Ovary (tissue), 10 donors: ENCODE measurements at places on chromosomes 6 and 20. TPM values are rescaled to one million over a fixed set of nuclear protein-coding genes. Genes with fewer than 3 reads are reported as not detected.
A peak's percentile ranks its signal among the peaks of the same experiment; 100 is the strongest.

Gene TPD52L1
- total RNA-seq = 31.6 TPM

Gene XKR7
- total RNA-seq = not detected

Gene SLC25A27
- total RNA-seq = 23.2 TPM

Gene LCA5
- total RNA-seq = 9.9 TPM

Gene KIFC1
- 2.2 TPM for total RNA-seq

DNA sequence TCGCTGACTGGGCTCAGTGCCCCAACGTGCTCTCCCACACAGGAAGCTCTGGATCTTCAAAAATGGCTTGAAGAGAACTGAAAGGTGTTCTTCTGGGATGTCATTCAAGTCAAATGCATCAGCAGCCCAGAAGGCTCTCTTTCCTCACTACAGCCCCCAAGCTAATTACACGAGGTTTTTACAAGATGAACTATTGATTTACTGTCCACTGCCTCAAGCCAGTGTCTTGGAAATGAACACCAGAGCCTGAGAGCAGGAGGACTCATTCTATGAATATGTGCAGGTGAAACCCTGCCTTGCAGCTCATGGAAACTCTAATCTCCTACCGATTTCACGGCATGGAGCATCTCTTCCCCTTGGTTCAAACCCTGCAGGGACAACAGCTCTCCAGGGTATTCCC is 98.9 kb upstream of the CST7 start:
- no peaks in the 10 kb centered on the region for H3K36me3 ChIP-seq
- H3K4me1 ChIP-seq = no peaks in the 10 kb centered on the region
- no peak overlapping the region for H3K4me3 ChIP-seq
- H3K27me3 ChIP-seq = no peaks in the 10 kb centered on the region

DNA sequence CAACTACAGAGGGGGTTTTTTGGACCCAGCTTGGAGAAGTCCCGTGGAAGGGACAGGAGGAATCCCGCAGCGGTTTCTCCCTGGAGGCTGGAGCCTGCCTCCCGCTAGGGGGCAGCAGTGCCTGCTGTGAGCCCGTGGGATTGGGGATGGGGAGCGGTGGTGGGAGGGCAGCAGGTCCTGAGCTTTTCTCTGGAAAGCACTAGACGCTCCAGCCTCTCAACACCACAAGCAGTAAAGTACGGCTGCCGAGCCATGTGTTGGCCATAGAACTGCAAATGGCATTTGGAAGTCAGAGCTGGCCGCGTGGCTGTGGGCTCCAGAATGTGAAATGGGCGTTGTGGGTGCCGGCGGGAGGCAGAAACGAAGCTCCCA is 47.8 kb downstream of the GMPR start:
- no peaks in the 10 kb centered on the region for H3K36me3 ChIP-seq
- DNase-seq = no peak
- no peaks in the 10 kb centered on the region for H3K27me3 ChIP-seq
- H3K27ac ChIP-seq = no peak overlapping the region
- H3K4me1 ChIP-seq = no peaks in the 10 kb centered on the region

Gene PXDC1
- 25.9 TPM for total RNA-seq

DNA sequence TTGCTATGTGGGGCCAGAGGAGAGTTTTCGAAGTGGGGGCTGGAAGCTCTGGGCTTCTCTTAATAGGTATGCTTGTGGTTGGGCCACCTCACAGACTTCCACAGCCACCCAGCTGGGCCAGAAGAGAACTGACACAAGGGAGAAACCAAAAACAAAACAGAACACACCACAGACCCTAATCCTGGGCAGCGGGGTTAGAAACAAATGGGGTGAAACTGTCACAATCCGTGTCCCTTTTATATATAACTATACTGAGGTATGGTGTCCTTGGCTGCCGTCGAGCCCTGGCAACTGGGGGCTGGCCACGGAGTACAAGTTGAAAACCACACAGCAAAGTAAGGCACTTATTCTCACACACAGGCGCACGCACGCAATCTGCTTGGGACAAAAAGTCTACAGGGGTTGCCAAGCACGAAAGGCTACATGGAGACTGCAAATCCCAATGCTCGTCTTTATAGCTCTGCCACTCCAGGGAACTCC is 78.3 kb downstream of the TRAM2 start:
- no peak overlapping the region for H3K27ac ChIP-seq
- no peak for DNase-seq
- H3K4me3 ChIP-seq = no peak overlapping the region
- no peaks in the 10 kb centered on the region for H3K27me3 ChIP-seq
- H3K4me1 ChIP-seq = peaks cover 3% of the 10 kb centered on the region

GRCh38 chr6:111658462-111659154 is 52.9 kb upstream of the TRAF3IP2 start:
- H3K27me3 ChIP-seq = no peaks in the 10 kb centered on the region
- no peak for DNase-seq
- no peak overlapping the region for H3K27ac ChIP-seq
- no peak overlapping the region for H3K4me3 ChIP-seq

GRCh38 chr6:144931172-144932035 is 646.3 kb downstream of the UTRN start:
- H3K27me3 ChIP-seq = no peaks in the 10 kb centered on the region
- no peaks in the 10 kb centered on the region for H3K36me3 ChIP-seq
- H3K27ac ChIP-seq = no peak overlapping the region
- no peak overlapping the region for H3K4me3 ChIP-seq
- no peak for DNase-seq

DNA sequence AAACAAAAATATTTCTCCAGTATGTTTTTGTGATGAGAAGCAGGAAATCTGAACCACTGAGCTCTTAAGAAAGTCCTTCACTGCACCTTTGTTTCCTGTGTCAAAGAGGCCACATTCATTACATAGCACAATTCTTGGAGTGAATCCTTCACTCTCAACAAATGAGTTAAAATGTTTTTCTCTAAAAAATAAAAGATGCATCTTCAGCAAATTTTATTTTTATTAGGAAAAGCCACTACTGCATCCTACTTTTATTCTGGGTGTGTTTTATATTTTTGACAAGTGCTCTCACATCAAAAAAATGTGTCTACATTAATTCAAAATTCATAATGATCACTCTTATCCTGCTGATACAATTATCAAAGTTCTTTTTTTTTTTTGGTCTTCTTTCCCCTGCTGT is 76.3 kb downstream of the PLCB4 start:
- H3K36me3 ChIP-seq = no peaks in the 10 kb centered on the region
- H3K4me3 ChIP-seq = no peak overlapping the region
- no peaks in the 10 kb centered on the region for H3K27me3 ChIP-seq
- DNase-seq = no peak

- no peaks in the 10 kb centered on the region for H3K36me3 ChIP-seq
- no peaks in the 10 kb centered on the region for H3K27me3 ChIP-seq
- peaks cover 18% of the 10 kb centered on the region for H3K4me1 ChIP-seq
- peak overlapping the region; percentile 15 for H3K4me3 ChIP-seq
- peak; percentile 39 for DNase-seq
These were observed 62.5 kb downstream of the PYGB start for GRCh38 chr20:25310268-25310920.

DNA sequence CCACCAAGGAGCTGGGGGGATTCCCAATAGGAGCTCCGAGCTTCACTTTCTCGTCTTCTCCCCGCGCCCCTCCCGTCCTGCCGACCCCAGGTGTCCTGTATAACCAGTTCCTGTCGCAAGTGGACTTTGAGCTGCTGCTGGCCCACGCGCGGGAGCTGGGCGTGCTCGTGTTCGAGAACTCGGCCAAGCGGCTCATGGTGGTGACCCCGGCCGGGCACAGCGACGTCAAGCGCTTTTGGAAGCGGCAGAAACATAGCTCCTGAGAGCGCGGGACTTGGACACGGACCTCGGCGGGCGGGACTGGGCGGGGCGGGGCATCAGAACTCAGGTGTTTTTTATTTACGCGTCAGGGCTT is 340 bp upstream of the VARS2 start:
- H3K4me1 ChIP-seq = peaks cover 9% of the 10 kb centered on the region
- DNase-seq = no peak
- peak overlapping the region; percentile 60 for H3K4me3 ChIP-seq
- H3K27me3 ChIP-seq = no peaks in the 10 kb centered on the region

- H3K27ac ChIP-seq = no peak overlapping the region
- H3K27me3 ChIP-seq = no peaks in the 10 kb centered on the region
- no peak overlapping the region for H3K4me3 ChIP-seq
- no peaks in the 10 kb centered on the region for H3K36me3 ChIP-seq
- DNase-seq = no peak
These were observed 38.4 kb downstream of the BCKDHB start for GRCh38 chr6:80144753-80145315.

GRCh38 chr6:98323605-98324004 is 510.8 kb upstream of the POU3F2 start:
- no peak for DNase-seq
- H3K36me3 ChIP-seq = no peaks in the 10 kb centered on the region
- no peaks in the 10 kb centered on the region for H3K4me1 ChIP-seq
- no peak overlapping the region for H3K27ac ChIP-seq
- no peak overlapping the region for H3K4me3 ChIP-seq
- no peaks in the 10 kb centered on the region for H3K27me3 ChIP-seq

- DNase-seq = no peak
- H3K27ac ChIP-seq = no peak overlapping the region
- H3K36me3 ChIP-seq = no peaks in the 10 kb centered on the region
These were observed 11.8 kb upstream of the SCAF8 start for GRCh38 chr6:154721460-154721859.

- H3K27me3 ChIP-seq = no peaks in the 10 kb centered on the region
- no peak overlapping the region for H3K4me3 ChIP-seq
- DNase-seq = no peak
- no peaks in the 10 kb centered on the region for H3K4me1 ChIP-seq
- H3K36me3 ChIP-seq = no peaks in the 10 kb centered on the region
These were observed 245.1 kb downstream of the CDH4 start for GRCh38 chr20:61497029-61497627.

Gene PRL
- not detected for total RNA-seq
